ENCODE measurements at places on chromosomes 1 and 21. TPM values are rescaled to one million over a fixed set of nuclear protein-coding genes. Genes with fewer than 3 reads are reported as not detected.

DNA sequence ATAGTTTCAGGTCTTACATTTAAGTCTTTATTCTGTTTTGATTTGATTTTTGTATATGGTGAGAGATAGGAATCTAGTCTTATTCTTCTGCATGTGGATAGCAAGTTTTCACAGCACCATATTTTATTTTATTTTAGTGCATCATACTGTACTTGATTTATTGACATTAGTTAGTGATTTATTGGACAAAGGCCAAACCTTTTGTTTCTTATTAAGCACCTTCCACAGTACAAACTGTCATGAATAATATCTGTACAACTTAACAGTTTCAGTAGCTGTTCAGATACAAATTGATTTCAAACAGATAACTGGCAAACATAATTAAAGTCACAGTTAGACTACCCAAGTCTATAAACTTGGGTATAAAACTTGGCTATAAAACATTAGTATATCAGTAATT lies 15.8 kb downstream of the CD1D start:
- no peak for DNase-seq

GRCh38 chr1:210301615-210302000 lies 27.1 kb upstream of the HHAT start:
- DNase-seq, result peak; percentile 62

DNA sequence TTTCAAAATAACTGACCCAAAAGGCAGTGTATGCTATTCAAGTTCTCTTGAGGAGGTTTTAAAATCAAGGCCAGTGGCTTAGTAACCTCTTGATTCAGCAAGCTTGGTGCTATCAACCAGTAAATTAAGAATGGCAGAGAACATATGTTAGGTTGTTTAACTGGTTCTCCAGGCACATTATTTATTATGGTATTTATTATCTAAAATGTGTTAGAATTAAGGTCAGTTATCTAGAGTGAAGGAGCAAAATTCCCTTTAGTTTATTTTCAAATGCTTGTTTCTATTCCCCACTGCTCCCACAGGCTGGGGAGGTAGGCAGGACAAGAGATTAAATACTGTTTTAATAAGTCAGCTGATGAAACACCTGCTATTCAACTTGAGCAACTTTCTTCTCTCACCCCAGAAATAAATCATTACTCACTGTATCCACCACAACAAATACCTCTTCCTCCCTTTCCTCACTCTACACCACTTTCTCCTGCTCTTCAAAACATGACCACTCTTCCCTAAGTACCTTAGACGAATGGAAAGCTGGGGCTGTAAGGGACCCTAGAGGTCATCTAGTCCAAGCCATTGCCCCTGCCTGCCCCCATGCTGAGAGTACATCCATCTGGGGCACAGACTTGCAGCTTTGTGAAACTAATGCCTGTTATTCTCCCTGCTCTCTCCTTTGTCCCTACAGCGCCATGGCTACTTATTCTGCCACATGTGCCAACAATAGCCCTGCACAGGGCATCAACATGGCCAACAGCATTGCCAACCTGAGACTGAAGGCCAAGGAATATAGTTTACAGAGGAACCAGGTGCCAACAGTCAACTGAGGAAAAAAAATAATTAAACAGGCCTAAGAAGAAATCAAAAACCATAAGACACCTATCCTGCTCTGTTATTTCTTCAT lies 71.7 kb downstream of the PRRX1 start:
- peak; percentile 92 for DNase-seq

DNA sequence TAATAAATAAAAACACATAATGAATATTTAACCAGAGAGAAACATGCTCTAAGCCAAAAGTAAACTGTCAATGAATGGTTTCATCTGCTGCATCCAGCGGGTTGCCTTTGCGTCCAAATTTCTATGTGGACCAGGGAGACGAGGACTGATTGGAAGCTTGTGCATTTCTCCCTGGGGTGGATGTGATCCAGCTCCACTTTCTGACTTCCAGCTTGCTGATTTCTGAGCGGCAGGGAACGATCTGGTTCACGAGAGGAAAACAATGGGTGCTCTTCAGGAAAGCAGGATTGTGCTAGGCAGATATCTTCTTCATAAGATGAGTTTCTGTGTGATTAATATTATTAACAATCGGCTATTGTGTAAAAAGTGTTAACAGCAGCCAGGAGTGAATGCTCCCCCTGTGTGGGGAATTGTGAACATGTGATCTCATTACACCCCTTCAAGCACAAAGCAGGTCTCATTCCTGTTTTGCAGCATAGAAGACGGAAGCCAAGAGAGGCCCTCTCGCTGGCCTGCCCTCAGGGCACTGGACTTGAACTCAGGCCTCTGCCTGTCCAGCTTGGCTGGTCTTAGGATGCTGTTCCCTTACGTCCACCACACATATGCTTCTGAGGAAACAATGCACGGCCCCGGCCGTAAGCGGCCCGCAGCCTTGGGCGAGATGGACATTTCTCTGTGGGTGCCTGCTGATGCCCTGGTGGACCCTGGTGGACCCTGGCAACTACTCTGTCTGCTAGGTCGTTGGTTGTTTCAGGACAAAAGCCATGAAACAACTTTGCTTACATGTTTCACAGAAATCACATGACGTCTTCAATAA lies 183.4 kb upstream of the C1orf174 start:
- DNase-seq, result no peak

- DNase-seq, result no peak
These were observed 235.3 kb downstream of the FAF1 start for GRCh38 chr1:50724626-50725286.

ATP1A2 gene
- total RNA-seq, result 28.2 TPM

DNA sequence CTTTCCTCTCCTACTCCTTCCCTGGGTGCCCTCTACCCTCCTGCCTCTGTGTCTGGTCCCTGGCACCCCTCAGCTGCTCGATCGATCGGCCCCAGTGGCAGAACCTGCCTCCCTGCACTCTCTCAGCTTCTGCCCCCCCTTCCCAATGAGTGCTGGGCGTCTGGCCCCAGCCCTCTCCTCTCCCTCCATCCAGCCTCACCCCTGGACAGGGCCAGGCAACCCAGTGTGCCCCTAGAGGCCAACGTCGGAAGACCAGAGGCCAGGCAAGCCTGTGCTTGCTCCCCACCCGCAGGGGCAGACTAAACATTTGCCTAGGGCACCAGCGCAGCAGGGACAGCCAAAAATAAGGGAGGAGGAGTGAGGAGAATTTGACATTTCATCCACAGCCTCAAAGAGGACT lies 43.5 kb downstream of the LGR6 start:
- peak; percentile 77 for DNase-seq

DNA sequence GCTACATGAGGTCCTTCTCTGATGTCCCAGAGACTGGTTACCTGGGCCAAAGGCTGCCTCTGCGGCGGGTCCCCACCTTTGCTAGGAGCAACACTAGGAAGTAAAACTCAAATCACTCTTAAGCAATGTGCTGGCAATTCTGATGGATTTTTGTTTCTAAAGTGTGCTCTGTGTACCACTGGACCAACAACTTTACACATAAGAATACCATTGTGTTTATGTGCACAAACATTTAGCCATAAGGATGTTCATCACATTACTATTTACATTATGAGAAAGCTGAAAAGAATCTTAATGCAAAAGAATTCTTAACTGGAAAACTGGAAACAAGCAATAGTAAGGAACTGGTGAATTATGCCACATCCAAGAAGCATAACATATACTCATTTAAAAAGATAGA lies 38.6 kb downstream of the SSBP3 start:
- DNase-seq, result no peak

FLVCR1 gene
- 3.0 TPM for total RNA-seq

PTAFR gene
- total RNA-seq, result not detected

DNA sequence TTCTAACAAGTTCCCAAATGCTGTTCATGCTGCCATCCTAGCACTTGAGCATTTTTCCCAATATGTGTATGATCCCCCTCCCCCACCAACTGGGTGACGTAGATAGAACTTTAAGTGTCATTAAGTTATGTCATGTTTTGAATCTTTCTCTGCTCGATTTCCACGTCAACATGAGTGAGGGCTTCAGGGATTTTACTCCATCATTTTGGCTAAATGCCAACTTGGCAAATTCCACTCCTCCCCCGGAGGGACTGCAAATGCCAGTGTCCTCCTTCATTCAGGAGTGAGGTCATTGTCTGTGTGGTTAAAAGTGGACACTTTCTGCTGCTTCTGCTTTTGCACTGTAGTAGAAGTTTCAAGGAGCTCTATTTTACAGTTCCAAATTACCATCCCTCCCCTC lies 201.7 kb downstream of the FGGY start:
- DNase-seq, result peak; percentile 82

DNA sequence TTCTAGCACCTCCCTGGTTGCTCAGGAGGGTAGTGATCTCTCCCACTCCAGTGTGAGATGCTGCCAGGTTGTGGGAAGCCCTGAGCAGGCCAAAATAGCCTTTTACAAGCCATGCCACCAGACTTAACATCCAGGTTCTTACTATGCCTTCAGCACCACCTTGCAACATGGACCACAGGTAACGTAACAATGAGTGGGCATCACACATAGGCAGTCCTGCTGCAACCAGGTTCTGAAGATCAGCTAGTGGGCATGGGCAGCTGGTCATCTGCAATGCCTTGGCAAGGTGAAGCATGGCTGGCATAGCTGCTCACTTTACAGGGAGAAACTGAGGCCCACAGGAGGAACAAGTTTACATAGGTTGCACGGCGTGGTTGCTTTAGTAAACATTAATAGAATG lies 40.7 kb downstream of the DHCR24 start:
- no peak for DNase-seq

- DNase-seq, result no peak
These were observed 115.0 kb upstream of the TMPRSS2 start for GRCh38 chr21:41622831-41623548.

DEDD gene
- total RNA-seq, result 26.8 TPM
